CD4-positive, CD25-positive, alpha-beta regulatory T cell (primary cell): ENCODE measurements at places on chromosomes 2 and 18. TPM values are rescaled to one million over a fixed set of nuclear protein-coding genes. Genes with fewer than 3 reads are reported as not detected.

The CFC1 gene
- polyA plus RNA-seq: not detected

The SPATA3 gene
- polyA plus RNA-seq: not detected

The DSG1 gene
- polyA plus RNA-seq: not detected

The ALKAL2 gene
- 0.80 TPM for polyA plus RNA-seq

The WDR54 gene
- 84.3 TPM for polyA plus RNA-seq

The GPR17 gene
- not detected for polyA plus RNA-seq

DNA sequence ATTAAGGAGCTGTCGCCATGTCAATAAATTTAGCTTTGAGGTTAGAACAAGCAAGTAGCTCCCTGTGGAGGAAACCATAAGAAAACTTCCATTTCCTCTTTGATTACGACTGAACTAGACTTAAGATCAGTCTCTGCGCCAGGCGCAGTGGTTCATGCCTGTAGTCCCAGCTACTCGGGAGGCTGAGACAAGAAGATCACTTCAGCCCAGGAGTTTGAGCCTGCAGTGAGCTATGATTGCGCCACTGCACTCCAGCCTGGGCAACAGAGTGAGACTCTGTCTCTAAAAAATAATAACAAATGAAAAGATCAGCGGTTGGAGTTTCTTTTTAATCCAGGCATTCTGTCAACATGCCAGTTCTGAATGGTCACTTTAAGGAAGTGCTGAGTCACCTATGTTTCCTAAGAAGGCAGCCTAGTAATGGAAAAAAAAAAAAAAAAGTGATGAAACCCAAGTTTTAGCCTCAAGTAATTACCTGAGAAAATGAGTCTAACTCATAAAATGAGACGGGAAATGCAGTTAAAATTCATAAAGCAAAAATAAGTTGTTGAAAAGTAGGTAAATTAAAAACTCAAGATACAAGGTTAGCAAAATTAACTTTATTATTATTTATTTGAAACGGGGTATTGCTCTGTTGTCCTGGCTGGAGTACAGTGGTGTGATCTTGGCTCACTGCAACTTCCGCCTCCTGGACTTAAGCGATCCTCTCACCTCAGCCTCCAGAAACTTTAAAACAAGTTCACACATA is 10.2 kb downstream of the C18orf32 start:
- H3K27ac ChIP-seq: no peak overlapping the region
- H3K27me3 ChIP-seq: no peaks in the 10 kb centered on the region
- no peak overlapping the region for H3K4me3 ChIP-seq
- peaks cover 21% of the 10 kb centered on the region for H3K36me3 ChIP-seq
- H3K4me1 ChIP-seq: no peaks in the 10 kb centered on the region
- no peak for DNase-seq

GRCh38 chr2:200319548-200320337 is 13.2 kb downstream of the SPATS2L start:
- H3K27ac ChIP-seq: no peak overlapping the region
- no peak for DNase-seq
- no peaks in the 10 kb centered on the region for H3K36me3 ChIP-seq

- peaks cover 10% of the 10 kb centered on the region for H3K4me1 ChIP-seq
- no peak overlapping the region for H3K4me3 ChIP-seq
- no peak overlapping the region for H3K27ac ChIP-seq
- H3K36me3 ChIP-seq: no peaks in the 10 kb centered on the region
Measured at GRCh38 chr18:12911025-12911928, 27.2 kb upstream of the PTPN2 start.

- H3K27me3 ChIP-seq: no peaks in the 10 kb centered on the region
- peaks cover 43% of the 10 kb centered on the region for H3K4me1 ChIP-seq
- peak overlapping the region; percentile 93 for H3K4me3 ChIP-seq
- peak overlapping the region; percentile 95 for H3K27ac ChIP-seq
Measured at GRCh38 chr2:73232403-73233153, 461 bp downstream of the PRADC1 start.

DNA sequence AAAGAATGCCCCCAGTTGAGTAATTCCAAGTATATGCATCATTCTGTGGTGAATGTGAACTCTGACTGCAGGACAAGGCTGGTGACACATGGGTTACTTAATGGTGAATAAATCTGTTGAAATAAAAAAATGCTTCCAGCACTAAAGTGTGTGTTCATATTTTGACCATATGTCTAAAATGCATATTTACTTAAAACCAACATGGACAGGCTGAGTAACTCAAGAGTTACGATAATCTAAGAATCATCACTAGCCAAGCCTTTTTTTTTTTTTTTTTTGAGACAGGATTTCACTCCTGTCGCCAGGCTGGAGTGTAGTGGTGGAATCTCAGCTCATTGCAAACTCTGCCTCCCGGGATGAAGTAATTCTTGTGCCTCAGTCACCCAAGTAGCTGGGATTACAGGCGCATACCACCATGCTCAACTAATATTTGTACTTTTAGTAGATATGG is 47.1 kb upstream of the CCBE1 start:
- no peak for DNase-seq
- no peak overlapping the region for H3K4me3 ChIP-seq
- H3K27me3 ChIP-seq: no peaks in the 10 kb centered on the region
- no peak overlapping the region for H3K27ac ChIP-seq
- no peaks in the 10 kb centered on the region for H3K4me1 ChIP-seq

DNA sequence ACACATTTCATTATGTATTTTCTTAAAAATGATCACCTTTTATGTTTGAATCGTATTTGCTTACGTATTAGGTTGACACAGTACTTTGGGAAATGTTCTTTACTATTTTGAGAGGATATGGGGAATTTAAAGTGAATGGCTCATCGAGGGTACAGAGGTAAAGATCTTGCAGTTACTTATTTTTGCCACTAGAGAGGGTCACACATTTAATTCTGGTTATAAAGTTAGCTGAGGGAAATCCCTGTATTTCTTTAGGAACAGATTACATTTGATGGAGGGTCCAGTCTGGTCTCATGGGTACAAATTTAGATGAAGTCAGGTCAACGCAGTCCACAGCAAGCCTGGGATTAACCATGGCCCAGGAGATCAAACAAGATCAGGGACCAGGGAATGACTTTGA is 24.5 kb downstream of the DYNC2LI1 start:
- DNase-seq: no peak
- no peak overlapping the region for H3K27ac ChIP-seq
- no peaks in the 10 kb centered on the region for H3K4me1 ChIP-seq
- no peaks in the 10 kb centered on the region for H3K27me3 ChIP-seq
- H3K36me3 ChIP-seq: no peaks in the 10 kb centered on the region

DNA sequence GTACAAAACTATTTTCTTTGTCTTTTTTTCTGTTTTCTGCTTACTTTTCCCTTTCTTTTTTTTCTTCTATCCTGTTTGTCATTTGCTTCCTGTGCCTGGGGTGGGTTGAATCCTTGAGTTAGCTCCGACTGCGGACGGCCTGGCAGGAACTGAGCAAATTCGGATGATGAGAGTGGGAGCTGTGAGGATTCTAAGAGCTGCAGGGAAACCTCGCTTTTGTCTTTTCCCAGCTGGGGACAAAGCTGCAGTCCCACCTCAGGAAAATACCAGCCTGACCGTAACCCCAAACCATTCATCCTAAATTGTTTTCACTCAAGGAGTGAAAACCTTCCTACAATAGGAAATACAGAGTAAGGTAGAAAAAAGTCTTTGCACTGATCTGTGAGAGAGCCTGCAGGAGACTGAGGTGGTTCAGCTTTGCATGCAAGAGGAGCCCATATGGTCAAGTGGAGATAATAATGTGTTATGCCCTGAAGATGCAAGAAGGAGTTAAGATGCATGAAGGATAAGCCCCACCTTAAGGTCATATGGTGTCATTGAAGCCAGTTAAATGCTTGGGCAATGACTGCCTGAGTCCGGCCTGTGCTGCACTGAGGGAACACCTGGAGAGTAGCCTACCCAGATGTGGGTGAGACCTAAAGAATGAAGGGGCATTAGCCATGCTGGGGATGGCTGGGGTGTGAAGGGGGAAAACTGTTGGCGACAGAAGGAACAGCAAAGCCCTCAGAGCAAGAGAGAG is 31.7 kb upstream of the ARL4C start:
- H3K27ac ChIP-seq: no peak overlapping the region
- H3K27me3 ChIP-seq: no peaks in the 10 kb centered on the region
- no peak for DNase-seq
- H3K36me3 ChIP-seq: no peaks in the 10 kb centered on the region
- H3K4me3 ChIP-seq: no peak overlapping the region

GRCh38 chr2:6309415-6310255 is 556.1 kb downstream of the CMPK2 start:
- H3K4me1 ChIP-seq: no peaks in the 10 kb centered on the region
- H3K36me3 ChIP-seq: no peaks in the 10 kb centered on the region
- H3K27me3 ChIP-seq: no peaks in the 10 kb centered on the region

- H3K27me3 ChIP-seq: no peaks in the 10 kb centered on the region
- peak overlapping the region; percentile 97 for H3K27ac ChIP-seq
- peaks cover 25% of the 10 kb centered on the region for H3K4me1 ChIP-seq
- H3K36me3 ChIP-seq: peaks cover 2% of the 10 kb centered on the region
- H3K4me3 ChIP-seq: peak overlapping the region; percentile 99
Measured at GRCh38 chr2:135742325-135742757, 686 bp downstream of the UBXN4 start.

DNA sequence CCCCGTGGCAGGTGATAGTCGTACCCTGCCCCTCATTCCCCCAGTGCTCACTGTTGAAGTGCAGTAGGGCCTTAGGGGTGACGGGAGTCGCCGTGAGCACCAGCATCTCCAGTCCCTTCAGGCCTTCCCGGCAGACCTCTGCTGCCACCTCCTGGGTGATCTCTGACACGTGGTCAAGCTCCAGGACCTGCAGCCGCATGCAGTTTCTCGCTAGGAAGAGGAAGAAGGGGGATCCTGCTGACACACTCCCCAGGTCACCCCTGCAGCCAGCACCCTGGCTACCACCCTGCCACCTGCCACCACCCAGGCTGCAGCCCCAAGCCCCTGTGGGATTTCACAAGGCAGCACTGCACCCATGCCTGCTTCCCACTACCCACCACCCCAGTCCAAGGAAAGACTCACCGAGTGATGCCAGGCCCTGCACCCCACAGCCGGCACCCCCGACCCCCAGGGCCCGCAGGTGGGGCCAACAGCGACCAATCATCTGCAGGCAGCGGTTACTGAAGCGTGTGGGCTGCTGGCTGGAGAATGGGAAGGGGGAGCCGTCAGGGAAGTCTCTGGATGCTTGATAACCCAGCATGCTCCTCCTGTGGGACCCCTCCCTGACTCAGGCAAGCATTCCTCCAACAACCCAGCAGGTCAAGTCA is 23.8 kb downstream of the FBXO41 start:
- H3K4me1 ChIP-seq: peaks cover 6% of the 10 kb centered on the region
- no peaks in the 10 kb centered on the region for H3K27me3 ChIP-seq
- H3K4me3 ChIP-seq: no peak overlapping the region
- DNase-seq: no peak
- H3K27ac ChIP-seq: no peak overlapping the region
- peaks cover 15% of the 10 kb centered on the region for H3K36me3 ChIP-seq

DNA sequence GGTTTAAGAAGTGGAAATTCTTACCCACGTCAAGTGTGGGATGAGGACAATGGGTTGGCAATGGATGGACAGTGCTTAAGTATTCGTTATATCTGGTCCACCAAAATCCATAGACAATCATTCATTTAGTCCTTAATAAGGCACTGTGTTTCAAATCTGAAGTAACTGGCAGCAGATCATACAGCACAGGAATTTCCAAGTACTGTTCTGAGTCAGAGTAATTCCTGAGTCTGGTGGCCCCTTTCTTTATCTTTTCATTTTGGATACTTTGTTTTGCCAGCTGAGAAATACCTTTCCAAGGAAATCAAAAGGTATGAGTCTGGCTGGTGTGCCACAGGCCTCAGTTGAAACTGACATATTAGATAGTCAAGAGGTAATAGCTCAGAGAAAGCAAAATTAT is 31.4 kb upstream of the CCDC102B start:
- H3K36me3 ChIP-seq: no peaks in the 10 kb centered on the region
- no peaks in the 10 kb centered on the region for H3K27me3 ChIP-seq
- no peak for DNase-seq
- no peaks in the 10 kb centered on the region for H3K4me1 ChIP-seq

DNA sequence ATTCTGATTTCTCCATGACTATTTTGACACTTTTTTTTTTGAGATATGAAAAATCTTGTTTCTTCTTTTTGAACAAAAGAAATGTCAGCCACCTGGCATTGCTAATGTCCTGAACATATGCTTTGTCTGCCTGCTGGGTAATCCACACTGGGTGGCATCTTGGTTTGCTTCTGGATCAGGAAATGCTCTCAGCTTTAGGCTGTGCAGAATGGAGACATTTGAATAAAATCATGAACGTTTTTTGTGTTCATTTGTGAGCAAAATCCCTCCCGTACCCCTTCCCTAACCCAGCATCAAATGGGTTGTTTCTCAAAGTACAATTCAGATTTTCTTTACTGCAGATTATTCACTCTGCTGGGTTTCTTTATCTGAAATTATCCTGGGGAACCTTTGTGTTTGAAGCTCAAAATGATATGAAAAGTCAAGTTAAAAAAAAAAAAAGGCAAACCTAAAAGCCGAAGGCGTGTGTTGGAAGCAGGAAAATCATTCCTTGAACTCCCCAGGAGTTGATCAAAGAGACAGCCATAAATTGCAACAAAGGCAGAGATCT is 53.4 kb upstream of the KLF7 start:
- DNase-seq: no peak
- H3K36me3 ChIP-seq: no peaks in the 10 kb centered on the region
- no peaks in the 10 kb centered on the region for H3K4me1 ChIP-seq
- H3K4me3 ChIP-seq: no peak overlapping the region
- peaks cover 3% of the 10 kb centered on the region for H3K27me3 ChIP-seq

DNA sequence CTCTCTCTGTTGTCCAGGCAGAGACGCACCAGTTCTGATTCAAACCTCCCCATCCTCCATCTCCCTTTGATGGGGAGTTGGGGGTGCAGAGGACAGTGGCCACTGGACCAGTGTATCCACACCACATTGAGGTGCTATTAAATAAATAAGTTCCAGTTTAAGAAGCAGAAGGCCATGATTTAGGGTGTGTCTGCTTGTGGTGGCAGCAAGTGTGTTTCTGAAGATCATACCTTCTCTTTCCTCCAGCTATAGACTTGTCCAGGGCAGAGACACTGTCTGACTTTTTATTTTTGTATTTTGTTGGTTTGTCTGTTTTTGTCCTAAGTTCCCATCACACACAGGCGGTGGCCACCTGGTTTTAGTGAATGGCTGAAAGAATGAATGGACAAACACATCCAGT is 16.5 kb upstream of the INO80C start:
- no peak for DNase-seq
- no peak overlapping the region for H3K4me3 ChIP-seq
- H3K4me1 ChIP-seq: no peaks in the 10 kb centered on the region
- no peak overlapping the region for H3K27ac ChIP-seq
- no peaks in the 10 kb centered on the region for H3K27me3 ChIP-seq

- H3K4me3 ChIP-seq: peak overlapping the region; percentile 7
- H3K27me3 ChIP-seq: no peaks in the 10 kb centered on the region
- peak overlapping the region; percentile 76 for H3K27ac ChIP-seq
- H3K36me3 ChIP-seq: peaks cover 9% of the 10 kb centered on the region
- peaks cover 89% of the 10 kb centered on the region for H3K4me1 ChIP-seq
Measured at GRCh38 chr2:37653093-37653492, 18.3 kb downstream of the CDC42EP3 start.
